ENCODE measurements at places on chromosomes 13 and 19.

DNA sequence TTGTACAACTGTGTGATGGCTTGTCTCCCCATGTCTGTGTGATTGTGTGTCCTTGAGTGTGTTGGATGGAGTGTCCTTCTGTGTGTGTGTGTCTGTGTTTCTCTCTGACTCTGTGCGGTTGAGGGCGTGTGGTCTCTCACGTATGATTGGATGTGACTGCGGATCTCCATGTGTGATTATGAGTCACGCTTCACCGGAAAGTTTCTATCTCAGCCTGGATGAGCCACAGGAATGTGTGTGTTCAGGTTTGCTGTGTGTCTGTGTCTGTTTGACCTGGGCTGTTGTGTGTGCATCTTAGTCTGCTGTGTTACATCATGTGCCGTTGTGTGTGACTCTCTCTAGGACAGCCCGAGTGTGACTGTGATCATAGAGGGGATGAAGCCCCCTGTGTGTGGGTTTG lies 15.5 kb upstream of the ZNF835 start:
- no peak for DNase-seq

DNA sequence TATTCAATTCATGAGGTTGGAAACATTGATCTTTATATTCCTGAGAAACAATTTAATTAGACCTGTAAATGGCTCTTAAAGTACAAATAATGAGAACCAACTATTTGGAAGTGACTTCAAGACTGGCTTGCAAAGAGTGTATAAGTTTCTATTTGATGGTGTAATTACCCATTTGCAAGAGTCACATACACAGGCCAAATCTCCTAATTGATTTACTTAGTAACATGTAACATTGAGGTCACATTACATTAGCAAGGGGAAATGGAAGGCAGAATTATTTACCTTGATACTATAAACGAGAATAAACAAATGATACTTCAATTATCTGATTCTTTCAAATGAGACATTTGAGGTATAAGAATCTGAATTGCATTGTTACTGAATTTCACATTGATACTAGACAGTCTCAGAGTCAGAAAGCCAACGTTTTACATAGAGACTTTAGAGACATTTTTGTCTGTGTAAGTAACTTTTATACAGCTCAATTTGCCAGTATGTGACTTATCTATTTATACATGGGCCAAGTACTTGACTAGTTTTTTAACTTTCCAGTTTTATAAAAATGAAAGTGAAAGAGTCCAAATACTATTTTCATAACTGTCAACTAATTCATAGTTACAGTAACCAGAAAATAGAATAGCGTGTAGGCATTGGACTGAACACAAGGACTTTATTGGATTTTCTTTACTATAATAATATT lies 95.6 kb upstream of the RFC3 start:
- DNase-seq = no peak

GRCh38 chr13:113489549-113490495 lies 689 bp downstream of the DCUN1D2 start:
- no peak for DNase-seq

- DNase-seq = no peak
Measured at GRCh38 chr19:45526143-45526542, 18.9 kb downstream of the VASP start.

DNA sequence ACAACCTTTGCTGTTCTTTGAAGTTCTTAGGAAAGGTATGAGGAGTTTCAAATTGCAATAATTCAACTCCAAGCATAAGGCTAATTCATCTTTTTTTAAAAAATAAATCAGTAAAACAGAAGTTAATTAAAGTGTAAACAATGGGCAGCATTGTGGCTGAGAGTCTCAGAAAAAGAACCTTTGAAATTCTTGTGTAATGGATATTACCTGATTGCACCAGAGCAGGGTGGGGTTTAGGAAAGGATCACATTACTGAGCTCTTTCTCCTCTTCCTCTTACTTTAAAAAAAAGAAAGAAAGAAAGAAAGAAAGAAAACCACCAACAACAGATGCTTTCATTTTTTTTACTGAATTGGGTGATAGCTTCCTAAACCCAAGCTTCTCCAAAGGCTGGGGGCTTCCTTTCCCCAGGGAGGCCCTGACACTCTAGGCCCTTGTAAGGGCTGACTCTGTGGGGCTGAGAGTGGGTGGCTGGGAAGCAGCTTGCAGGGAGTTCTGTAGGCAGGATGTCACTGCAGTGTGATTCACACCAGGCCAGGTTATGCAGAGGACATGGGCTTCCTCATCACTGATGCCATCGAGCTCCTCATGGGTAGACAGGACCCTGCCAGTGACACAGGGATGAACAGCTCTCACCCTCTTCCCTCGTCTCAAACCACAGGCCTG lies 564.5 kb downstream of the FGF9 start:
- no peak for DNase-seq

All from suprapubic skin (tissue), 4 donors.